Femur (tissue), 1 donor: ENCODE measurements at places on chromosomes 11 and 22.
A peak's percentile ranks its signal among the peaks of the same experiment; 100 is the strongest.

DNA sequence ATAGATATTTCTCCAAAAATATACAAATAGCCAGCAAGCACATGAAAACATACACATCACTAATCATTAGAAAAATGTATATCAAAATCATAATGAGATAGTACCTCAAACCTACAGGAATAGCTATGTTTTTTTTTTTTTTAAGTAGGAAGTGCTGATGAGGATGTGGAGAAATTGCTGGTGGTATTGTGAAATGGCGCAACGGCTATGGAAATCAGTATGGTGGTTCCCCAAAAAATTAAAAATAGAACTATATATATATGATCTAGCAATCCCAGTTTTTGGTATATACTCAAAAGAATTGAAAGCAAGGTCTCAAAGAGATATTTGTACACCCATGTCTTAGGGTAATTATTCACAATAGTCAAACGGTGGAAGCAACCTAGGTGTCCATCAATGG, 46.0 kb upstream of the HIPK3 start:
- DNase-seq, result no peak

GRCh38 chr22:10741210-10741609, 4786.8 kb upstream of the OR11H1 start:
- DNase-seq, result no peak

- DNase-seq, result no peak
These were observed 33.7 kb upstream of the SLC17A6 start for GRCh38 chr11:22304337-22304961.

- no peak for DNase-seq
These were observed 96.0 kb upstream of the ARHGAP20 start for GRCh38 chr11:110808248-110808647.

DNA sequence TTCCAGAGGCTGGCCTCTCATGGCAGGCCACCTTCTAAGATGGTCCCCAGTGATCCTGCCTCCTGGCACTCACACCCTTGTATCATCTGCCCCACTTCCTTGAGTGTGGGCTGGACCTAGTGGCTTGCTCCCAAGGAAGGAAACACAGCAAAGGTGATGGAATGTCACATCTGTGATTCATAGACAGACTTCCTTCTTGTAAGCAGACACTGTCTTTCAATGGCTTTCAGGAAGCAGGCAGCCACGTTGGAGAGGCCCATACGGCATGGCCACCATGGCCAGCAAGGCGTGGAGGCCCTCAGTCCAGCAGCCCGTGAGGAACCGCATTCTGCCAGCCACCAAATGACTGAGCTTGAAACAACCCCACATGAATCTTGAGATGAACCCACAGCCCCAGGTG, 11.3 kb downstream of the LMO1 start:
- DNase-seq, result no peak

DNA sequence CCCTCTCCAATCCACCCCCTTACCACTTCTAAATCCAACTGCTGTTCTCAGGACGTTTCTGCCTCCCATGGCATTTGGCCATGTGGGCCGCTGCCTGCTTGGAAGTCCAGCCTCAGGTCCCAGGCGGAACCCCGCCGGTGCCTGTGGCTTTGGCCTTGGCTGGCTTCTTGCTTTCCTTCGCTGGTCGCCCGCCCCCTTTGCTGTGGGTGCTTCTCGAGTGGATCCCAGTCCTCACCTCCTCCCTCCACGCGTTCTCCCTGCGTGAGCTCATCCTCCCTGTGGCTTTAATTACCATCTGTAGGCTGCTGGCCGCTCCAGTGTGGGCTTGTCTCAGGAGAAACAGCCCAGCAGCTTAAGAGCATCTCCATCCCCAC, 111.7 kb downstream of the NECTIN1 start:
- no peak for DNase-seq

GRCh38 chr11:12276356-12276755, 101.0 kb upstream of the PARVA start:
- DNase-seq, result peak; percentile 3

GRCh38 chr11:2774173-2775082, 74.6 kb upstream of the KCNQ1OT1 start:
- DNase-seq, result no peak

GRCh38 chr22:46262449-46263215, 511 bp downstream of the PKDREJ start:
- peak; percentile 55 for DNase-seq

DNA sequence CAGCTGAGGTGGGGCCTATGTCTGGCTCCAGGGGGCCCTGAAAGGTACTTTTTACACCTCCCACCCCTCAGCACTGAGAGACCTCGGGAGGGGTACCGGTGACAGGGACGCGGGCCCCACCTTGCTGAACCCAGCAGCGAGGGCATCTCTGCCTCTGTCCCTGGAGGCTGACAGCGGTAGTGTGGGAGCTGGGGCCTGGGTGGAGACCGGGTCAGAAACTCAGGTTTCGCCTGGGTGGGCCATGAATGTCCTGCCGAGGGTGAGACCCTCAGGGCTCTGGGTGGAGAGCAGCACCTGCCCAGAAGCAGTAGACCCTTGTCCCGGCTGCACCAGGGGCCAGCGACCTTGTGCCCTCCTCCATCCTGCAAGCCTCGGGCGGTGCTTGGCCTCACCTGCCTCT, 22.2 kb downstream of the PTDSS2 start:
- DNase-seq, result peak; percentile 14
